Left lung (tissue), 14 donors: ENCODE measurements at places on chromosomes 11 and 22. TPM values are rescaled to one million over a fixed set of nuclear protein-coding genes. Genes with fewer than 3 reads are reported as not detected.

The TTC38 gene
- 30.8 TPM for total RNA-seq

The C11orf21 gene
- total RNA-seq = 2.7 TPM

The SGSM1 gene
- 2.8 TPM for total RNA-seq

The CLMP gene
- total RNA-seq = 20.4 TPM

The GLYAT gene
- total RNA-seq = not detected

The LMO2 gene
- 27.8 TPM for total RNA-seq

The MORC2 gene
- total RNA-seq = 29.8 TPM

The FOLR3 gene
- 0.32 TPM for total RNA-seq

The MIAT gene
- total RNA-seq = 11.2 TPM

The LINC01488 gene
- total RNA-seq = not detected

The PYGM gene
- 1.3 TPM for total RNA-seq

The RFPL2 gene
- total RNA-seq = not detected

GRCh38 chr22:43325176-43325575 is 18.0 kb downstream of the SCUBE1 start:
- no peak for DNase-seq

- DNase-seq = peak; percentile 77
Measured at GRCh38 chr11:1121813-1122663, 35.7 kb upstream of the MUC5AC start.

DNA sequence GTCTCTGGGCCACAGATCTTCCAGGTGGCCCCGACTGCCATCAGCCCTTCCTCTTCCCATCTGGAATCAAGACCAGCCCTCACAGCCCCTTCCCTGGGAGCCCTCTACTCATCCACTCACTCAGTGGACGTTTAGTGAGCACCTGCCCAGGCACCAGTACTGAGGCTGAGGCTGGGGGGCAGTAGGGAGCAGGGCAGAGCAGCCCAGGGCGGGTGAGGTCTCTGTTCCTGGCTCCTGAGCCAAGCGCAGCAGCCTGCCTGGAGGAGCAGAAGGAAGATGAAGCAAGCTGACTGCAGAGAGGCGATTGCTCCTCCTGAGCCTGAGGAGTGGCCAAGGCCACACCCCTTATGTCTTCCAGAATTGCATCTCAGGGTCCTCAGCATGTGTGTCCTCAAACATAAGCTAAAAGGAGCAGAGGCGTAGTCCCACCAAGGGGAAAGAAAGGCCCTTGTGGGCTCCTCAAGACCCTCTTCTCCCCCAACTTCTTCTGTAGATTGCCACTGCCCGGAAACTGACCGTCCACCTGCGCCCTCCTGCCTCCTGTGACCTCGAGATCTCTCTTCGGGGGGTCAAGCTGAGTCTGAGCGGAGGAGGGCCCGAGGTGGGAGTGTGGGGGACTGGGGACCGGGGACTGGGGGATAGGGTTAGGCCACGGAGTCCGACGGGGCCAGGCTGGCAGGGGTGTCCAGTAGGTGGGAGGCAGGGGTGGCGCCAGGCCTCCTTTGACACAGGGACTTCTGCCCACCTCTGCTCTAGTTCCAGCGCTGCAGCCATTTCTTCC is 5.8 kb downstream of the MAPK8IP2 start:
- no peak for DNase-seq

GRCh38 chr11:10938231-10938630 is 80.4 kb upstream of the ZBED5 start:
- DNase-seq = no peak

GRCh38 chr22:19942157-19943081 is 801 bp upstream of the TXNRD2 start:
- peak; percentile 76 for DNase-seq

GRCh38 chr11:62965574-62965973 is 19.2 kb downstream of the SLC22A6 start:
- no peak for DNase-seq

GRCh38 chr11:17846852-17847453 is 112.4 kb downstream of the KCNC1 start:
- DNase-seq = no peak

DNA sequence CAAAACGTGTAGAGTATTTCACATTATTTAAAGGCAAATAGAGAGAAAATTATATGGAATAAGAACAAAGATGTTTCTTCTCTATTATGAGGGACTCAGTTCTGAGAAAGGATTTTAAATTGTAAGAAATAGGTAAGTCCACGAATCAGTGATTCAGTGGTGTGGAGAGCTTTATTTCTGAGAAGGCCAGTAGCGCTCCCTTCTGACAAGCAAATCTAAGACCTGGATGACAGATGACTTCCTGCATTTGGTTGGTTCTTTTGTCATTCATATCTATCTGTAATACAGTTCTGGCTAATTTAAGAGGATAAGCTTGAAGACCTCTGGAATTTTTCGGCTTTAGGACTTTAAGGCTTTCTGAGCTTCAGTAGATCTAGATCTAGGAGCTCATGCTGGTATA is 7.0 kb downstream of the CD3E start:
- no peak for DNase-seq

GRCh38 chr11:70471254-70471653 is 72.9 kb downstream of the CTTN start:
- DNase-seq = no peak

DNA sequence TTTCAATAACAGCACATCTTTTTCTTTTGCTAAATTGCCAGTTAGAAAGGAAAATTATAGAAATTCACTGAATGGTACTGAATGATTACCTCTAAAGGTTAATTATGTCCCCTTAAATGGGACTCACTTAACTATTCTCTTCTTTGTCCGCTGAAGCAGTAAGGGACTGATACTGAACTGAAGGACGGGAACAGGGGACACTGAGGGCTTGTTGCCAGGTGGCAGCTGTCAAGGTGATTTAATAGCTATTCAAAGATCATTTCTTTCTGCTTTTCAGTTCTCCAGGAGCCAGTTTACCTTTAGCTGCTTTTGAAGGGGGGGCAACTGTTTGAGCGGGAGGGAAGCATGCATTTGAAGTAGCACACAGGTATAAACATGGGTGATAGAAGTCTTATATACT is 325.4 kb upstream of the CCDC90B start:
- DNase-seq = no peak

DNA sequence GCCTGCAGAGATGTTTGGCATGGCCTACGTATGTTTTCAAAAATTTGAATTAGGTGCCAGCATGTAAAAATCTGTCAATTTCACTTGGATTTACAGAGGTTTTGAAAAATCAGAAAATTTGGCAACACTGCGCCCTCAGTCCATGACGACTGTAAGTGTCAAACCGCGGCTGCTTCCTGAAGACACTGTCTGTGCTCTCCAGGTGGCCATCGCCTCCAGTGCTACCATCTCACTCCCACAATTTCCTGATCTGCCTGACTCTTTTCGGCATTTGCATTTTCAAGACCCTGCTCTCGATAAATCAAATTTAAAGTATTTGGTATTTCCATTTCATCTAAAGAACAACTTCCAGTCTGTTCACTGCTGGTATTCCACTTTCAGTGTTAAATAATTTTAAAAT is 34.6 kb downstream of the VSIG10L2 start:
- DNase-seq = no peak

- DNase-seq = no peak
Measured at GRCh38 chr22:35434061-35434710, 34.2 kb downstream of the MCM5 start.

DNA sequence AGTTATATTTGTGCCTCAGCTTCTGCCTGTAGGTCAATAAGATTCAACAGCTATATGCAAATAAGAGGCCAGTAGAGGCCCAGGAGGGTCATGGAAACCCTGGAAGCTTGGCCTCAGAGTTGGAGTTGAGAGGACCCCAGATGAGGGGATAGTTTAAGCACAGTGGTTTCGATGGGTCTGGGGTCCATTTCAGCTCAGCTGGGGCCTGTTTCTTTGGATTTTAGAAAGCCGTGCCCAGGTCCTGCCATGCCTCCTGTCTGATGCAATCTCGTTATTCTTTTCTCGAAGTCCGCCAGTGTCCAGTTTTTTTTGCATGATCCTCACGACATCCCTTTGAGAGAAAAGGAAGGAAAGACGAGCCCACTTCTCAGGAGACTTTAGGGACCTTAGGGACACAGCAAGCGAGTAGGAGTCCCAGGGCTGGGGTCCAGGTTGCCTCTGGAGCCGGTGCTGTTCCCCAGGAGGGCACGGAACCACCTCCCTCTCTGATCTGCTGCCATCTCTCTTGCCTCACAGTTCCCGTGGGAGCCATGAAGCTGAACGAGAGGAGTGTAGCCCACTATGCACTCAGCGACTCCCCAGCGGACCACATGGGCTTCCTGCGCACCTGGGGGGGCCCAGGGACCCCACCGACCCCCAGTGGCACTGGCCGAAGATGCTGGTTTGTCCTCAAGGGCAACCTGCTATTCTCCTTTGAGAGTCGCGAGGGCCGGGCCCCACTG is 2.6 kb upstream of the SMDT1 start:
- no peak for DNase-seq

DNA sequence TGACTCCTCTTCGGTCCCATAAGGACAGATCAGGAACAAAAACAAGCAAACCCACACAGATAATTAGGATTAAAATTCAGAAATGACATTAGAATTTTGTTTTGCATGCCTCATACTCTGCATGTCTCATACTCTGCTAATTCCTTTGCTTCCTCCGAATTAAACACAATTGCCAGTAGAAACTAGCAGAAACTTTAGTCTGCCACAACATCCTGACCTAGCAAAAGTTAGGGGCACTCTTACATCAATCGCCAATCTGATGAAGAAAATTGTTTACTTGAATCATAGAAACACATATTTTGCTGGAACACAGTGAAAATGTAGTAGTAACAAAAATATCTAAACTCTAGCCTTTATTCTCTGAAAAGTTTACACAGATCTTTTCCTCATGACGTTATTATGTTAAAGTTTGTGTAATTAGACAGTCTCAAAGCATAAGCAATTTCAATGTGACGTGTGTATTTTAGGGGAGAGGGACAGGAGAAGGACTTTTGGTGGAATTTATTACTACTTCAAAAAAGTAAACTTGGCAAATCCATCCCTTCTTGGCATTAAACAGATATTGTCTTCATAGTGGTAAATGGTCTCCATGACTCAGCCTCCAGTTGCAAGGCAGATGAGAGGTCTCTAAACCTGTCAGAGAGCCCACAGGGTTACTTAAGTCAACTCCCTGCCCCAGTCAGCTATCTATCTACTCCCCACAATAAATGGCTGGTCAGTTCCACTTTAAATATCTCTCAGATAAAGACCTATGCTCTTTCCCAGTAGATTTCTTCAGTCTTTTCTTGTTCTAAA is 249.8 kb upstream of the UBASH3B start:
- DNase-seq = peak; percentile 33

GRCh38 chr11:17298302-17298701 is 21.8 kb downstream of the NUCB2 start:
- no peak for DNase-seq

- peak; percentile 65 for DNase-seq
Measured at GRCh38 chr11:46127150-46127638, 5.9 kb upstream of the PHF21A start.

DNA sequence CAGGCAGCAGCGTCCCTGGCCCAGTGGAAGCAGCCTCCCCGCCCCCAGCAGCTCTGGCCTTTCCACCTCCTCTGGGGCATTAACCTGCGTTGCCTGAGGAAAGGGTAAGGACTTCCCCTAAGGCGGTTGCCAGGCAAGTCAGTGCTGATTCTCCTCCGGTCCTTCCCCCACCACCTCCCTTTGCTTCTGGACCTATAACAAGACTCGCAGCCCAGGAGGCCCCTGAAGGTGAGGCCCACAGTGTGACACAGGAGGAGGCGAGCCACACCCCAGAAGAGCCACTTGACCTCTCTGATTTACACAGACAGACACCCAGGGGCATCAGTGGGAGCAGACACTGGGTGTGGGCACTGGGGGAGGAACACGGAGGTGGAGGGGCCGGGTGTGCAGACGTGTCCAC is 35.4 kb downstream of the ASCL2 start:
- DNase-seq = no peak

DNA sequence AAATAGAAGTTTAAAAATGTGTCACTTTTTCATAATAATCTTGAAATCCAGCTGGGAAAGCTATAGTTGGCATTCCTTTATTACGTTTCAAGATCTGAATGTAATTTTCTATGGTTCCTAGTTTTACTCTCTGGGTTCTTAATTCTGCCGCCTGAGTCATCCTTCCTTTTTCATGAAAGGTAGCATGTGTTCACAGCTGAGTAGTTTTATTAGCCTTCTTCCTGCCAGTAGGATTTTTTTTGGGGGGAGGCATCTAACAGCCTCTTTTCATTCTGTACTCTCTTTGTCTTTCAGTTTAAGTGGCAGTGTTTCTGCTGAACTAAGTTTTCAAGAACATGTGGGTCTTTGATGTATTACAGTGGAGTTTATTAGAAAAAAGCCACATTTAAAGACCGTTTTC is 36.5 kb downstream of the OR2AG2 start:
- no peak for DNase-seq

DNA sequence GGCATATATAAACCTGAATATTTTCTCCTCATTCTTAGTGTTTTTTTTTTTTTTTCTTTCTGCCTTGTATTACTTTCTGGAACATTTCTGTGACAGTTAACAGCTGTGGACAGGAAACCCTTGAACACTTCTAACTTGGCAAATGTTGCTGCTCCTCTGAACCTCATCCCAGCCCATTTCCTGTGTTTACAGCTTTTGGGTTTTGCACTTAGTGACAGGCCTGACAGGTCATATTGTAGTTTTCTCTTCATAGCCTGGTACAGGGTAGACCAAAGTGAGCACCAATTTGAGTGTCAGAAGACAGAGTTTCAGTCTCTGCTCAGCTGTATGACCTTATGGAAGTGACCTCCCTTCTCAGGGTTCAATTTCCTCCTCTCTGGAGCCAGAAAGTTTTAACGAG is 91.6 kb downstream of the STIM1 start:
- DNase-seq = no peak

DNA sequence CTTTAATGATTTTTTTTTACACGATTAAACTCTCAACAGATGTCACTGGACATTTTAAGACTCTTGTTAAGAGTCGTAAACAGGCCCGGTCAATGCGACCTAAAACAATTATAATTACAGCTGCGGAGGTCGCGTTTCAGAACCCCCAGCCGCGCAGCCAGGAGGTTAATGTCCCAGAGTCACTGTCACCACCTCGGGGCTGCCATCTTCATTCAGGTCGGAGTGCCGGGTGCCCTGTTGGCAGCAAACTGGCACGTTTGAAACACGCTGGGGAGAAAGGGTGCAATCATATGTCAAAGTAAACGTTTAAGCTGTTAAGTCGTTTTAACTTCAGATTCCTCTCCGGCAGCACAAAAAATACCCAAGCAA is 711 bp upstream of the PHF21B start:
- DNase-seq = peak; percentile 15
